ENCODE measurements at places on chromosomes 4 and X.
A peak's percentile ranks its signal among the peaks of the same experiment; 100 is the strongest.

DNA sequence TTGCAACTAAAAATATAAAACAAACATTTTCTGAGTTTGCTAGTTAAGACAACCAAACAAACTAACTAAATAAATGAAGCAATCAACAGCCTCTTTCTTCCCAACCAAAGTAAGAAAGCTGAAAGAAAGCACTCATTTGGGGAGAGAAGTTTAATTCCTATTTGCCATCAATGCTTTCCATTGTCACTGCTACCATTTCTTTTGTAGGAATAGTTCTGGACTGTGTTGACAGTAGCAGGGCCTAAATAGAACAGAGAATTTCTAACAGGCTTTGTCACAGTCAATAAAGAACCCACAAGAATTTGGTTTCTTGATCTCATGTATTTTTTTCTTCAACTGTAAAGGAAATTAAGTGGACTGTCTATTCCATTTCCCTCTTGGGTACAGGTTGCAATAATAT, 1886.4 kb upstream of the TENM3 start:
- DNase-seq: no peak
- no peaks in the 10 kb centered on the region for H3K36me3 ChIP-seq
- no peak overlapping the region for H3K27ac ChIP-seq

- H3K36me3 ChIP-seq: no peaks in the 10 kb centered on the region
- H3K4me1 ChIP-seq: no peaks in the 10 kb centered on the region
- DNase-seq: no peak
Observed at GRCh38 chrX:739611-740010, 109.0 kb downstream of the SHOX start.

GRCh38 chr4:150584111-150584915, 2.4 kb downstream of the MAB21L2 start:
- no peaks in the 10 kb centered on the region for H3K27me3 ChIP-seq
- no peak overlapping the region for H3K4me3 ChIP-seq
- H3K36me3 ChIP-seq: peaks cover 59% of the 10 kb centered on the region
- no peak overlapping the region for H3K27ac ChIP-seq
- no peaks in the 10 kb centered on the region for H3K4me1 ChIP-seq

DNA sequence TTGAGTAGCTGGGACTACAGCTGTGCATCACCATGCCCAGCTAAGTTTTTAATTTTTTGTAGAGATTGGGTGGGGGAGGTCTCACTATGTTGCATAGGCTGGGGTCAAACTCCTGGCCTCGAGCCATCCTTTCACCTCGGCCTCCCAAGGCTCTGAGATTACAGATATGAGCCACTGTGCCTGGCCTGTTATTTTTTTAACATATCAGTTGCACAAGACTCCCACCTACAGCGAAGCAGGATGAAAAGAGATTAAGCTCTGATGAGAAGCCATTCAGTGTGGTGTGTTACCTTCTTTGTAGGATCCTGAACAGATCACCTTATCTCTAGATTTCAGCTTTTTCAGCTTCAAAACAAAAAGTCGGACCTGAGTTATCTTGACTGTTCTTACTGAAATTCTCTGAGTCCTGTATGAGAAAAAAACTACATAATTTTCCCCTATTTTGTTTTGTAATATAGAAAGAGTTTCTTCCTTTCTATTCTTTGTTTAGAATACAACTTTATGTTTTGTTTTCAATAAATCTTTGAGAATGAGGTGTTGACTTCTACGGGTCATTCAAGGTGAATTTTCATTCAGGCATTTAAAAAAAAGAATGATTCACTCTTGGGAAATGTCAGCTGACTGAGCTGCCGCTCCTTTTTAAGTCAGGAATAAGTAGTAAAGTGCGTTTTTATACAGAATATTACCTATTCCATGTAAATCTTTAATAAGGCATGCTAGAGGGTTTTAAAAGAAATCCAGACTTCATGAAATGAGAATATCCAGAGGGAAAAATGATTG, 134.6 kb downstream of the ARSF start:
- no peak overlapping the region for H3K27ac ChIP-seq
- no peaks in the 10 kb centered on the region for H3K4me1 ChIP-seq
- H3K27me3 ChIP-seq: no peaks in the 10 kb centered on the region
- no peak for DNase-seq
- no peaks in the 10 kb centered on the region for H3K36me3 ChIP-seq
- no peak overlapping the region for H3K4me3 ChIP-seq

DNA sequence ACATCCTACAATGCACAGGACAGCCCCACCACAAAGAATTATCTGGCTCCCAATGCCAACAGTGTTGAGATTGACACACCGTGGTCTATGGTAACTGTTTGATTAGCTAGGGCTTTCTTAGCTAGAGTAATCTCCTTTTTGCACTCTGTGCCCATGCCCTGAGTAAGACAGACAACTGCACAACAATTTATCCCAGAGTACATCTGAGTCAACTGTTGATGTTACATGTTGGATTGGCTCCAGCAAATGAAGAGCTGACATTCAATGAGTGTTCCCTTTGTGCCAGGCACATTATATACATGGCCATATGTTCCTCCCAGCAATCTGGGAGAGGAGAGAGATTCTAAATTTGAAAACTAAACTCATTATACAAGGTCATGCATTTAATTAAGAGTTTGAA, 3.9 kb upstream of the FAM9C start:
- no peak for DNase-seq
- H3K27me3 ChIP-seq: no peaks in the 10 kb centered on the region
- no peak overlapping the region for H3K4me3 ChIP-seq
- no peak overlapping the region for H3K27ac ChIP-seq
- H3K4me1 ChIP-seq: peaks cover 49% of the 10 kb centered on the region
- no peaks in the 10 kb centered on the region for H3K36me3 ChIP-seq

DNA sequence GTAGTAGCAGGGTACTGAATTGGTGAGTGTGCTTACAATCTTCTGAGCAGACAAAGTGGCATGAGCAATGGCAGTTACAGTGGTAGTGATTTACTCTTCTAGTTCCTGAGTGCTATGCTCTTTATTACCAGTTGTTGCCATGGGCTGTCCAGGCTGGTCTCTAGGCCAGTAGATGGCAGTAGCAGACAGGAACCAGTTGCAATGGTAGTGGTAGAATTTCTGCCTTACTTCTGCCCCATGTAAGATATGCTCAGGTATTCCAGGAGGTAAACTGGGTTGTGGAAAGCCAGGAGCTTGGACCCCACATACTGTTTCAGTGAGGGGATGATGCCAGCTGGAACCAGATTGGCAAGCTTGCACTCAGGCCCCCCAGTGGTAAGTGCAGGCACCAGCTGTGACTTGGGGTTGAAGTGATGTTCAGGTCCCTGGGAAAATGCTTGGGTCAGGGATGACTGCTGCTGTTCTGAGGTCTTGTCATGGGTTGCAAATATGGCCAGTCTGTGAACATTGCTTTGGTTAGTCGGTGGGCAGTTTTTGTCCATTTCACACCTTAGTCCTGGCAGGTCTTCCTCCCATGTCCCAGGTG, 63.0 kb upstream of the ZXDB start:
- DNase-seq: peak; percentile 33
- no peaks in the 10 kb centered on the region for H3K4me1 ChIP-seq
- no peaks in the 10 kb centered on the region for H3K36me3 ChIP-seq
- no peak overlapping the region for H3K27ac ChIP-seq
- no peaks in the 10 kb centered on the region for H3K27me3 ChIP-seq

GRCh38 chr4:53601251-53601764, 10.0 kb upstream of the LNX1 start:
- no peaks in the 10 kb centered on the region for H3K36me3 ChIP-seq
- H3K4me1 ChIP-seq: no peaks in the 10 kb centered on the region
- no peaks in the 10 kb centered on the region for H3K27me3 ChIP-seq

- no peaks in the 10 kb centered on the region for H3K4me1 ChIP-seq
- H3K4me3 ChIP-seq: no peak overlapping the region
- H3K27me3 ChIP-seq: no peaks in the 10 kb centered on the region
- H3K27ac ChIP-seq: no peak overlapping the region
- no peaks in the 10 kb centered on the region for H3K36me3 ChIP-seq
Observed at GRCh38 chr4:171676555-171677215, 136.5 kb upstream of the GALNTL6 start.

GRCh38 chr4:85557016-85557901, 82.3 kb downstream of the ARHGAP24 start:
- no peak overlapping the region for H3K27ac ChIP-seq
- no peaks in the 10 kb centered on the region for H3K27me3 ChIP-seq
- no peak overlapping the region for H3K4me3 ChIP-seq
- no peak for DNase-seq
- no peaks in the 10 kb centered on the region for H3K4me1 ChIP-seq
- no peaks in the 10 kb centered on the region for H3K36me3 ChIP-seq

GRCh38 chr4:37896206-37896860, 5.4 kb downstream of the TBC1D1 start:
- no peak for DNase-seq
- no peaks in the 10 kb centered on the region for H3K27me3 ChIP-seq
- H3K36me3 ChIP-seq: peaks cover 2% of the 10 kb centered on the region
- H3K27ac ChIP-seq: no peak overlapping the region

DNA sequence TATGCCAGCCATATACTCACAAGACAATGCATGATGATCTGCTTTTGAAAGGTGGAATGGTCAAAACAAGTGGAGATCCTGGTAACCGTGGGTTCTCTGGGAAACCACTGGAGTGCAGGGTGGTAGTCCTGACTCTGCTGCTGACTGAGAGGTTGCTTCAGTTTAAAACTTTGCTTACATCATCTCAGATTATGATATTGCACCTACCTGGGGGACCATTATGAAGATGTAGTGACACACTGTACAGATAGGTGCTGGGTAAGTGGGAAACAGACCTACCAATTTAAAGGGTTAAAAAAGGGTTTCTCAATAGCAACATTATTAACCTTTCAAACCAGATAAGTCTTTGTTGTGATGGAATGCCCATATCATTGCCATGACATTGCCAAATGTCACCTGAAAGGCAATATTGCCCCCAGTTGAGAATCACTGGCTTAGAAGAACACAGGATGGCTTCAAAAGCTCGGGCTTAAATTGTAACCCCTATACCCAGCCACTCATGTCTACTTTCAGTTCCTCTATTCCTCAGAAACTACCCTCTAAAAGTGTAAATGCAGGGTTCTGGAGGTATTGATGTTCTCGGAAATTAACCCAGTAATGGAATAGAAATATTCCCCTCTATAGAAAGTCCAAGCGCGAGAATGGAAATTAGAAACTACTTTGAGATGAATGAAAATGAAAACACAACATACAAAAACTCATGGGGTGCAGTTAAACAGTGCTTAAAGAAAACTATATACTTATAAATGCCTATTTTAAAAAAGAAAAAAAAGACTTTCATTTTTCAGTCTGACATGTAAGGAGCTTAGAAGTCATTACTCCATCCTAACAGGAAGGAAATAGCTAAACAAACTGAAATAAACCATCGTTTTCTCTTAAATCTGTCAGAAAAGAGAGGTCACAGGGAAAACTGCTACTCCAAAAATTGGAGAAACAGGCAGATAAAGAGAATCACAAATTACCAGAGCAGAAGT, 65.8 kb downstream of the ARHGEF6 start:
- H3K27ac ChIP-seq: peak overlapping the region; percentile 61
- H3K4me1 ChIP-seq: peaks cover 10% of the 10 kb centered on the region
- peak overlapping the region; percentile 61 for H3K4me3 ChIP-seq
- no peaks in the 10 kb centered on the region for H3K27me3 ChIP-seq
- H3K36me3 ChIP-seq: peaks cover 5% of the 10 kb centered on the region
- DNase-seq: no peak

- H3K4me3 ChIP-seq: no peak overlapping the region
- no peaks in the 10 kb centered on the region for H3K36me3 ChIP-seq
- H3K4me1 ChIP-seq: no peaks in the 10 kb centered on the region
- H3K27ac ChIP-seq: no peak overlapping the region
Observed at GRCh38 chr4:129355516-129355915, 259.6 kb downstream of the C4orf33 start.

GRCh38 chrX:136065044-136065671, 79.9 kb downstream of the SLC9A6 start:
- peak overlapping the region; percentile 15 for H3K27ac ChIP-seq
- peak; percentile 1 for DNase-seq
- peaks cover 6% of the 10 kb centered on the region for H3K4me1 ChIP-seq
- H3K36me3 ChIP-seq: no peaks in the 10 kb centered on the region
- H3K4me3 ChIP-seq: no peak overlapping the region

DNA sequence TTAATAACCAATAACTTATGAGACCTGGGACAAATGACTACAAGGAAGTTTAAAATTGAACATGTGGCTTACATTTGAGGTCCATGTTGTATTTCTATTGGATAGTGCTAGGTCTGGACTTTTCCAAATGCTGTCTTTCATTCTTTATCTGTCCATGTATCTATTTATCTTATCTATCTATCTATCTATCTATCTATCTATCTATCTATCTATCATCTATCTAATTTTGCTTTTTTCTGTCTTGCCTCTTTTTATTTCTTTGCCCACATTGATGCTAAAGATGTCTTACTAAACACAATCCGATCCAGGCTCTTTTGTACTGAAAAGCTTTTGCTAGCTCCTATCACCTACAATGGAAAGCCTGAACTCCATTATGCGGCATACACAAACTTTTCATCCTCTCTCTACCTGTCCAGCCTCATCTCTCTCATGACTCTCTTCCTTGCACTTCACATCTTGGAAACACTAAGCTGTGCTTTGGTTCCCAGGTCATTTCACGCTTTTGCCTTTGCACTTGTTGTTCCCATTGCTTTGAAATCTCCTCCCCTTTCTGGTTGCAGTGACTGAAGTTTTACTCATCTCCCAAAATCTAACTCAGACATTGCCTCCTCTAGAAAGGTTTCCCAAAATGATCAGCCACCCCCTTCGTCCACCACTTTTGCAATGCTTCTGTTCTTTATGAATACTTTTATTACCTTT, 107.2 kb downstream of the SYNPO2 start:
- no peak for DNase-seq
- H3K27ac ChIP-seq: no peak overlapping the region
- no peaks in the 10 kb centered on the region for H3K36me3 ChIP-seq

- no peaks in the 10 kb centered on the region for H3K4me1 ChIP-seq
- H3K36me3 ChIP-seq: no peaks in the 10 kb centered on the region
- no peaks in the 10 kb centered on the region for H3K27me3 ChIP-seq
- DNase-seq: no peak
- H3K27ac ChIP-seq: no peak overlapping the region
- no peak overlapping the region for H3K4me3 ChIP-seq
Observed at GRCh38 chrX:26262121-26262523, 46.2 kb downstream of the MAGEB5 start.

GRCh38 chrX:107448625-107448997, 841 bp upstream of the FRMPD3 start:
- peaks cover 2% of the 10 kb centered on the region for H3K4me1 ChIP-seq
- H3K27me3 ChIP-seq: no peaks in the 10 kb centered on the region
- no peak overlapping the region for H3K27ac ChIP-seq
- no peak for DNase-seq
- no peak overlapping the region for H3K4me3 ChIP-seq

DNA sequence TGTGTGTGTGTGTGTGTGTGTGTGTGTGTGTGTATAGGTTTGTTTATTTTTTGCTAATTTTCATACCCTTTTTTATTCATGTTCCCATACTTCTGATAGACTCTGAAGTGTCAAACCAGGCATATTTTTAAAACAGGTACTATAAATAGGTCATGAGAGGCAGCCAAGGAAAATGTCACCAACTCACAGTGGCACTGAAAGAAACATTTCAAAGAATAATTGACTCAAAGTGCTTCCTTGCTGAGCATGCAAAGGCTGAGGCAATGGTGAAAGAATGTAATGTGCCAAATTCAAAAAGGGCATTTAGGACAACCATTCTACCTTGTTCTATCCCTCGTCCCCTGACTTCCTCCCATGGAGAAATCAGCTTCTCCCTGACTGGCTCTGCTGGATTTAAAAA, 95.5 kb downstream of the EIF4E start:
- H3K4me1 ChIP-seq: no peaks in the 10 kb centered on the region
- no peak overlapping the region for H3K4me3 ChIP-seq
- no peak for DNase-seq
- no peaks in the 10 kb centered on the region for H3K36me3 ChIP-seq
- H3K27me3 ChIP-seq: no peaks in the 10 kb centered on the region

- H3K27me3 ChIP-seq: no peaks in the 10 kb centered on the region
- H3K27ac ChIP-seq: peak within 1 kb of the TSS; percentile 65
- DNase-seq: peak; percentile 91
- H3K4me1 ChIP-seq: peaks cover 18% of the 10 kb centered on the region
- H3K4me3 ChIP-seq: peak within 1 kb of the TSS; percentile 57
Observed at GRCh38 chr4:1856071-1856942, at the start of gene LETM1. TSS of gene LETM1 (minus strand) at chr4:1856156. CDS start at chr4:1855950, 206 bp downstream.

Measured in CD4-positive, CD25-positive, alpha-beta regulatory T cell (primary cell).